NCI-H2081 treated with DMSO at 0.1 percent for 48 hours (cell line): ENCODE measurements at places on chromosomes 16 and 17.

DNA sequence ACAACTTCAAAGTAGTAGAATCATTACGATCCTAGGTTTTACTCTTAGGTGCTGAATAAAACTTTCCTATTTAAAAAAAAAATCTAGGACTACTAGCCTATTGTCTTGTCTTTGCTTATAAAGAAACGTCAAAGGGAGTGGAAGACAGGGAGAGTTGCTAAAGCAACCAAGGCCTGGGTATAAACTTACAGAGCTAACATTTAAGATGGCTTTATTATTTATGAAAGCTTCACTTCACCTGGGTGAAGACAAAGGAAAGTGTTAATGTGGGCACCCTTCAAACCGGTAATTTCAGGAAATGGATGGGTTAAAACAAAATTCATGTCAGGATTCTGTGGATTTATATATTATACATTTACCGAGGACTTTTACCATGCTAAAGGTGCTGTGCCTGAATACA, 2.5 kb downstream of the DUSP14 start:
- no peak for DNase-seq

- no peak for DNase-seq
Measured at GRCh38 chr17:44912763-44913544, 2.3 kb downstream of the GFAP start.

DNA sequence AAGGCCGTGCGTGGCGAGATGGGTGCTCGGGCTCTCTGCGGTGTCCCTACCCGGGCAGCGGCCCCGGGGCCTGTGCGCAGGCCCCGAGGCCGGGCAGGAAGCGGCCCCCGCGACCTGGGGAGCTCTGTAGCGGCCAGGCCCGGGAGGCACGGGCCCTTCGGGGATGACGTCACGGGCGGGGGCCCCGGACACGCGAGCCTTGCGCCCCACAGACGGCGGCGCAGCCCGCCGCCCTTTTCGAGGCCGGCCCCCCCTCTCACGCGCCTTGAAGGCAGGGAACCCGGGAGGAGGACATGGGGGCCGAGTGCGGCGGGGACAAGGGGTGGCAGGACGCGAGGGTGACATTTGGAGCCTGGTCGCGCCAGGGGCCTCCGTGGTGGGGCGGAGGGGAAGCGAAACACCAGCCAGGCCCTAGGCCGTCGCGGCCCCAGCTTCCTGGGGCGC, 1.1 kb downstream of the RAI1 start:
- DNase-seq: no peak

DNA sequence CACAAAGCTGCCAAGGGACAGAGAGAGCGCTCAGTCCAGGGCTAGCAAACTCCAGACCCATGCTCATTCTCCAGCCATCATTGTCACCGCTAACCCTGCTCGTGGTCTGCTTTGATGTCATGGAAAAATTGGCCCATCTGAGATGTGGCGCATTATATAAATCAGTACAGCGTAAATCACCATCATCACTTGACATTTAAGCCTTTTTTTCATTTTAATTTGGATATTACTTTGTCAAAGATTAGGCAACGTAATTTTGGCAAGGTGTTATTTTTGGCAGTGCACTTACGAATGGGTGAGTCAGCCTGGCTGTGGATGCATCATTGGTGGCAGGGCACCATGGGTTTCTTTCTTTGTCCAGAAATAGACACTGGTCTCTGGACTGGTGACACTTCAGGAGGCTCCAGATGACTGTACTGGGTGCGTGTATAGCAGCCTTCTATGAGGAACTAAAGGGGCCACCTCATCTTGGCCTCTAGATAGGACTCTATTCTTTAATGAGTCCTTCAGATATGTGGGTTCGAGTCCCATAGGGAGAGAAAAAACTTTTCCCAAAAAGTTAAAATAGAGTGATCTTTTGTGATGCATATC, 166.3 kb downstream of the MSI2 start:
- DNase-seq: no peak

- peak; percentile 20 for DNase-seq
Measured at GRCh38 chr16:12067714-12068401, 91.3 kb downstream of the SNX29 start.

- no peak for DNase-seq
Measured at GRCh38 chr16:22843856-22844255, 29.9 kb downstream of the HS3ST2 start.

GRCh38 chr16:82776470-82777146, 149.8 kb downstream of the CDH13 start:
- no peak for DNase-seq

DNA sequence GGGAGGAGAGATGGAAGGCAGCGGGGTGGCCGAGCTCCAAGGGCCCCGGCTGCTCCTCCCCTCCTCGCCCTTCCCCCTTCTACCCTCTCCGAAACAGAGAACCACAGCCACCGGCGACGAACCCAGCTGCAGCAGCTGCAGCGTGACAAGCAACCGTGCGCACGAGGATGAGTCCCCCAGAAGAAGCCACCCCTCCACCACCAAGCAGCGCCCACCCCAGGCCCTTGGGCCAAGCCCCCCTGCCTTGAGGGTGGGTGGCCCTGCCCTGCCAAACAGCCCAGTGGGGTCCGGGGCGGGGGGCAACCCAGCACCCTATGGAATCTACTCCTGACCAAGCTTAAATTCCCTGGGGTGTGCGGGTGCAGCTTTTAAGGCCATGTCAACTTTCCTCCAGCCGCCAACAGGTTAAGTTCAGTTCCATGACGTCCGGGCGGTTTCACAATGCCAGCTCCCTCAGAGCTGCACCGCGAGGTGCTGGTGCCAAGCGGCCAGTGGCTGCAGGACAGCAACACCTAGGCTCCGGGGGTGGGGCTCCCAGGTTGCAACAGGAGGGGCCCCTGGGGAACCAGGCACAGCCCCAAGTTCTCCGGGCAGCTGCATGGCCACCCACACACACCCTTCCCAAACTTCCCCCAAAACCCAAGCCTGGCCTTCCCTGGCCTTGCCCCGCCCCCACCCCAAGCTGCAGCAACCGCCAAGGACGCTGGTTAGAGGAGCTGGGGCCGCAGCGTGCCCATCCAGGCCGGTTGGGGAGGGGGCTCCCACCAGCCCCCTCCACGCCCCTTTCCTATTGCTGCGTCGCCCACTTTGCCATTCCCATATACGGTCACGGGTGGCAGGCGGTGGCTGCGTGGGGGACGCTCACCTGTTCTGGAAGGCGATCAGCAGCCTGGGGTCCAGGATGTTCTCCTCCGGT, 2.0 kb downstream of the CBX4 start:
- DNase-seq: no peak

DNA sequence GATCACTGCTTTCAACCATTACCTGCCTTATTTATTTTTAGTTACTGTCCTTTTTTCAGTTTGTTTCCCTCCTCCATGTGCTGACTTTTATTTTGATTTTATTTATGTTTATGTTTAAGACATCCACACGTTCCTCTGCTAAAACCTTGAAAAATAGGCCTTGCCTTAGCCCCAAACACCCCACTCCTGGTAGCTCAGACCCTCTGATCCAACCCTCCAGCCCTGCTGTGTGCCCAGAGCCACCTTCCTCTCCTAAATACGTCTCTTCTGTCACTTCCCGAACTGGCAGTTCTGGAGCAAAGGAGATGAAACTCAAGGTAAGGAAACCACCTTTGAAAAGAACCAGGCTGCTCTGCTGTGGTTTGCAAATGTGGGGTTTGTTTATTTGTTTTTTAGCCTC, 9.3 kb upstream of the STH start:
- DNase-seq: no peak

GRCh38 chr16:72989579-72990551, 58.1 kb downstream of the ZFHX3 start:
- DNase-seq: no peak

DNA sequence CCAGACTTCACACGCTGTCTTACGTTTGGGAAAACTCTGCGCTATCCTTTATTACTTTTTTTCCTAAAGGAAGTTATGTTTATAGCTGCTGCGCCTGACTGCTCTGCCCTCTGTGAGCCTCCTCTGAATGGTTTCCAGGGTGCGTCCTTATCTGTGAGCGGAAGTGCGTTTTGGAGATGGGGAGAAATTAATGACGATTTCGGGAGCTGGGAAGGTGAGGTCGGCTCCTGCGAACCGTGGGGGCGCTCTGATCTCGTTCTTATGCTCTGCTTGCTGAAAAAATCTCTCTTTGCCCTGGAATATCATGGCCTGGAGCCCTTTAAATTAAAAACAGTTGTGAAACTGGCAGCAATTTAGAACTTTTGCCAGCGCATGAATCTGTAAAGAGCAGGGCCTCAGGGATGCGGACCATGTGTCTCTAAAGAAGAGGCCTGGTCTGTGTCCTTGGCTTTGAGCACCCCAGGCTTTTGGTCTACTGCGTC, 135.7 kb upstream of the ZFHX3 start:
- DNase-seq: no peak

- no peak for DNase-seq
Measured at GRCh38 chr17:16491703-16492612, at the start of gene LRRC75A. TSS of gene LRRC75A (minus strand) at chr17:16492193. CDS start at chr17:16491990, 203 bp downstream.

- no peak for DNase-seq
Measured at GRCh38 chr17:76720211-76720610, 6.2 kb downstream of the JMJD6 start.

- DNase-seq: no peak
Measured at GRCh38 chr16:77657016-77657415, 65.3 kb upstream of the NUDT7 start.

DNA sequence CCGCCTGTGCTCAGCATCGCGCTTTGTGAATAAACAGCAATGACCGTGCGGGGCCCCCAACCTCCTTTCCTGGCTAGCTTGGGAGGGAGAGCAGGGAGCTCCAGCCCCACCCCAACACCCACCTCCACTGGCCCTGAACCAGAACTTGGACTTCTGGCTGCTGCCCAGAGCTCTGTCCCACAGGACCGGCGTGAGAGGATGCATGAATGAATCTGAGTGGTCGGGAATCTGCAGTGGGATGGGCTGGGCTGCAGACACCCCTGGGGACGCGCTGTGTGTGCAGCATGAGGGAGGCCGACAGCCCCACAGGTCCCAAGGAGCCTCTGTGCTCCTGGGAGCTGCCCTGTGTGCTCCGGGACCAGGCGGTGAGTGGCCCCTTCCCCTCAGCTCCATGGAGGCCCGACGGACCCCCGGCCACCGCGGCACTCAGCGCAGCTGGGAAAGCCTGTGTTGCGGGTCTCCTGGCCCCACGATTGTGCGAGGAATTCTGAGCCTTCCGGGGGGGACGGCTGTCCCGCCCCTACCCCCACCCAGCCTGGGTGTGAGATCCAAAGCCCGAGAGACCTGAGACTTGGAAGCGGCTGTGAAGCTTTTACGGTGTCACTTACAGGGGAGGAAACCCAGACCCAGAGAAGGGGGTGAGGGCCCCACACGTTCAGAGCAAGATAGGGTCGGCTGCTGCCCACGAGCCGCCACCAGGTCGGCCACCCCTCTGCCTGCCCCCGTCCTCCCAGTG, 5.4 kb downstream of the PIEZO1 start:
- DNase-seq: no peak

- peak; percentile 37 for DNase-seq
Measured at GRCh38 chr17:60641810-60642220, 35.8 kb upstream of the BCAS3 start.

DNA sequence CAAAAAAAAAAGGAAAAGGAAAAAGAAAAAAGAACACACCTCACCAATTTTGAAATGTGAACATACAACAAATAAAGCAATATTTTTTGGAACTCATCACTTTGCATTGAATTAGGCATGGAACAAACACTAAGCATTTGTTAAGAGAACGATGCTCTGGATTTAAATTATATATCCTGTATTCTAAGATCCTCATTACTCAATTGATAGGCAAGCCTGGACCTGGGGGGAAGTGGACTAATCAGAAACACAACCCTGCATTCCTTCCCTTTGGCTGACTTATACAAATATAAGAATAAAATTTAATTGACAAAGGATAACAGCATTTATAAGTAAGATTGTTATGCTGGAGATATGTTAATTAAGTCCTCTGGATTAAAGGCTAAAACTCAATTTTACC, 2.2 kb downstream of the GJC1 start:
- DNase-seq: no peak

DNA sequence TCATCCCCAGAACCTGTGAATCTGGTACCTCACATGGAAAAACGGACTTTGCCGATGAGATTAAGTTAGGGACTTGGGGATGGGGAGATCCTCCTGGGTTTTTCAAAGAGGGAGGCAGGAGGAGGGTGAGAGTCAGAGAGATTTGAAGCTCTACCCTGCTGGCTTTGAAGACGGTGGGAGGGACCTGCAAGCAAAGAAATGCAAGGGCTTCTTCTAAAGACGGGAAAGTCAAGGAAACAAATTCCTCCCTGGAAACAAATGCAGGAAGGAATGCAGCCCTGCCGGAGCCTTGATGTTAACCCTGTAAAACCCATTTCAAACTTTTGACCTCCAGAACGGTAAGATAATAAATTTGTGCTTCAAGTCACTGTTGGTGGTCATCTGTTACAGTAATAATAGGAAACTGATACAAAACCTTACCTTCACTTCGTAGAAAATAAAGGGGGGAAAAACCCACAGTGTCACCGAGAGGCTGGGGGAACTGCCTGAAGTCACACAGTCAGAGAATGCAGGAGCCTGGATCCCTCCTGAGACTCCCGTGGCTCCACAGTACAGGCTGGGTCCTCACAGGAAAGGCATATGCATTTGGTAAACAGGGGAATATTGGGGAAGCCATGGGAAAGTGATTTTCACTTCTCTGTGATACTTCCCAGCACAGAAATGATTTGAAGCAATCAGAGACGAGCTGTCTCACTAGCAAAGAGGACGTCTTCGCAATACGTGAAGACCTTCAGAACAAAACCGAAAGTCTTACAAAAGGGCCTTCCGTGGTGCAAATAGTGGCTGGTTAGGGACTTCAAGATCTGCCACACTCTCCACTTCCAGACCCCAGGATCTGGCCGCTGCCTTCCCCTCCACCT, 58.9 kb upstream of the CLEC3A start:
- DNase-seq: no peak

DNA sequence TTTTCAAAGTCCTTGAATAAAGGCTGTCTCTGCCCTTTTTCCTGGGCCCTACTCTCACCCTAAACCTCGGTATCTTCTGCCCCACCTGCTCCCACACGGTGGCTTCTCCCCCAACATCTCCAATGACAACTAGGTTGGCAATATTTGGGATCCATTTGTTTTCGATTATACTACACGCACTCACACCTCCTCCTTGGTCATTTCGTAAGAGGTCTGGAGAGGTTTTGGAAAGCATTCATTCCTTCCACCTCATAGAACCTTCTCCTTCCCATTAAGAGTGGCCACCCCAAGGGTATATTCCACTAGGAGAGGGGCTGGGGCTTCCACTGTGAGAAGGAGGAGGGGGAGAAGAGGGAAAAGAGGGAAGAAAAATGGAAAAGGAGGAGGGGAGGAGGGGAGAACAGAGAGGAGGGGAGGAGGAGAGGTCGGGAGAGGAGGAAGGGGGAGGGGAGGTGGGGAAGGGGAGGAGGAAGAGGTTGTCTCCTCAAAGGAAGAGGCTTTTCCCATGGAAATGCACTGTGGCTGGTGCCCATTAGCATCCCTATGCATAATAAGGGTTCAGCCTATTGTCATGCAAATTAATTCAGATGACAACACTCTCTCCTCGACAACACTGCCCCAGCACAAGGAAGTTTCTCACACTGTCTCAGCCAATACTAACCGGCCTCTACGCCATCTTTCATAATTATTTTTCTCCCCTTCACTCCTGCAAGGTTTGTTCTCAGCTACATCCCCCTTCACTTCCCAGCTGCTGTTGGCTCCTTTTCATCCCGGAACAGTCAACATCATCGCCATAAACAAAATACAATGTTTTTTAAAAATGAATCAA, 30.0 kb downstream of the SOX9 start:
- DNase-seq: no peak
